ENCODE measurements at places on chromosomes 3 and 15. TPM values are rescaled to one million over a fixed set of nuclear protein-coding genes. Genes with fewer than 3 reads are reported as not detected.

Gene CLDN18
- 7.3 TPM for total RNA-seq

Gene CCDC54
- not detected for total RNA-seq

Gene CEP152
- total RNA-seq = 9.5 TPM

Gene MGA
- 45.4 TPM for total RNA-seq

Gene PCNP
- total RNA-seq = 154 TPM

Gene ALPK3
- total RNA-seq = 9.6 TPM

Gene SLC24A5
- 1.3 TPM for total RNA-seq

GRCh38 chr15:67335534-67336222 lies 81.1 kb downstream of the IQCH start:
- H3K4me1 ChIP-seq = no peaks in the 10 kb centered on the region
- no peak overlapping the region for H3K4me3 ChIP-seq
- peak overlapping the region; percentile 6 for H3K27ac ChIP-seq
- no peaks in the 10 kb centered on the region for H3K36me3 ChIP-seq

DNA sequence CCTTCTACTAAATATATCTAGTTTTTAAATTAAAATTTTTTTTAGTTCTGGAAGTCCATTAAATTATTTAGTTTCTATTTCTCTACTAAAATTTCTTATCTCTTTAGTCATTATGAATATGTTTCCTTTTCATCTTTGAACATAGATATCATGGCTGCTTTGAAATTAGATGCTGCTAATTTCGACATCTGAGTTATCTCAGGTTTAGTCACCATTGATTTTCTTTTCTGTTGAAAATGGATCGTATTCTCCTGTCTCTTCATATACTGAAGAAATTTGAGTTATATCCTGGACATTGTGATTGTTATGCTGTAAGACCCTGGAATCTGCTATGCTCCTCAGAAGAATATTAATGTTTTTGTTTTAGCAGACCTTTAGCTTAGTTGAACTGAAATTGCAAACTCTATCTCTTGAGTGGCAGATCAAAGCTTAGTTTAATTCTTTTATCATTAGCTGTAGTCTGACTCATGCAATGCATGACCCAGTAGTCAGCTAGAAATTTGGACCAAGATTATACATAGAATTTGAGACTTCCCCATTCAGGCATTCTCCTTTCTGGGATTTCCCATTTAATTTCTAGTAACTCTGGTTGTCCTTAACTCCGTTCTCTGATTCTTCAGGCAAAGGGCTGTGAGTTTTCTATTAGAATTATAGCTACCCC lies 439.8 kb upstream of the IL12A start:
- no peak overlapping the region for H3K4me3 ChIP-seq
- no peak for DNase-seq
- no peaks in the 10 kb centered on the region for H3K36me3 ChIP-seq
- no peak overlapping the region for H3K27ac ChIP-seq
- no peaks in the 10 kb centered on the region for H3K4me1 ChIP-seq

- no peak overlapping the region for H3K27ac ChIP-seq
- H3K36me3 ChIP-seq = no peaks in the 10 kb centered on the region
- no peak for DNase-seq
- H3K4me3 ChIP-seq = no peak overlapping the region
- peaks cover 3% of the 10 kb centered on the region for H3K4me1 ChIP-seq
Observed at GRCh38 chr3:34219556-34219955, 421.1 kb downstream of the PDCD6IP start.

DNA sequence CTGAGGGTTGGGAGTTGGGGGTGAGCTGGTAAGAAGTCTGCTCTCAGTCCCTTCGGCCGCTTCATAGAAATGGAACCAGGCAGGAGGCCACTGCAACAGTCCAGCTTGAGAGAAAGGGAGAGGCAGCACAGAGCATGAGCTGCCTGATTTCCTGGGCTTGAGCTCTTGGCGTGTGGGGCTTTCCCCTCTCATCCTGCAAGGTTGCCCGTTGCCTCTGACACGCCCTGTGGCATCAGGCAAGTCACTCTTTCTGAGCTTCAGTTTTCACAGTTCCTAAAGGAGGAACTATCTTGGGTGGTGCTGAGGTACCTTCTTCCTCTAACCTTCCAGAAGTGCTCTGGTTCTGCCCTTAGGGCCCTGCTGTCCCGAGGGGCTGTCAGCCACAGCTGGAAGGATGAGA lies 4.9 kb downstream of the MESP2 start:
- no peak for DNase-seq
- H3K4me3 ChIP-seq = no peak overlapping the region
- peaks cover 2% of the 10 kb centered on the region for H3K27me3 ChIP-seq
- H3K27ac ChIP-seq = peak overlapping the region; percentile 11

GRCh38 chr15:89462198-89462912 lies 34.0 kb downstream of the RHCG start:
- peaks cover 46% of the 10 kb centered on the region for H3K27me3 ChIP-seq
- DNase-seq = no peak
- H3K4me3 ChIP-seq = no peak overlapping the region
- H3K4me1 ChIP-seq = no peaks in the 10 kb centered on the region
- H3K36me3 ChIP-seq = no peaks in the 10 kb centered on the region
- no peak overlapping the region for H3K27ac ChIP-seq

DNA sequence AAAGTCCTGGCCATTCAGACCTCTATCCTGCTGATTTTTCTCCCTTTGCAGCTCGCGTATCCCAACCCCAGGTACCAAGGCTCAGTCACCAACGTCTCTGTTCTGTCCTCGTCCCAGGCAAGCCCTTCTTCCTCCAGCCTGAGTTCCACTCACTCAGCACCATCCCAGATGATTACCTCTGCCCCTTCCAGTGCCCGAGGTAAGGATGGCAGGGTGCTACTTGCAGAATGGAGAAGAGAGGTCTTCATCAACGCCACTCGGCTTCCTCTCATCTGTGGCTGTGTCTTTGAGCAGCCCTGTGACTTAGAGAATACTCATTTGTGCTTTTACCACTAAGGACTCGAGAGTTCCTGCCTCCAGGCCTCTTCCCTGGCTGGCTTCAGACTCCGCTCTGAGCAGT lies 22.6 kb upstream of the MANF start:
- H3K27me3 ChIP-seq = no peaks in the 10 kb centered on the region
- no peaks in the 10 kb centered on the region for H3K4me1 ChIP-seq
- no peak overlapping the region for H3K4me3 ChIP-seq
- H3K36me3 ChIP-seq = peaks cover 10% of the 10 kb centered on the region
- DNase-seq = no peak

DNA sequence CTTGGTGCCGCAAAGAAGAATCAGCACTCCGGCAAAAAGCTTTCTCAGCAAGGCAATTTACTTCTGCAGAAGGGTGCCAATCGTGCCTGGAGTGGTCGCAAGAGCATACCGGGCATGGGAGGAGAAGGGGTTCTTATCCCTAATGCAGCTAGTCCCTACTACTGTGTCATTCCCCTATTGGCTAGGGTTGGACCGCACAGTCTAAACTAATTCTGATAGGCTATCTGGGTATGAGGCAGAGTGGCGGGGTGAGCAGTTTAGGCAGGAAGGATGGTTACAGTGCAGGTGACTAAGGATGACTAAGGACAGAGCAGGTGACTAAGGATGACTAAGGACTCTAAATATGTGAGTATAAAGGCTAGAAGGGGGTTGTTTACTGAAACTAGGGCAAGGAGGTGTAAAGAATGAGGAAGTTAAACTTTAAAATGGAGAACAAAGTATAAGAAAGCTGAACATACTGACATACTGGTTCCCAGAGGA lies 52.9 kb downstream of the PGBD4 start:
- H3K4me3 ChIP-seq = peak overlapping the region; percentile 13
- peak overlapping the region; percentile 96 for H3K27ac ChIP-seq
- peaks cover 5% of the 10 kb centered on the region for H3K4me1 ChIP-seq
- H3K36me3 ChIP-seq = peaks cover 63% of the 10 kb centered on the region
- DNase-seq = no peak
